ENCODE measurements at places on chromosomes 6 and 20.

GRCh38 chr6:34370361-34370760 is 22.1 kb downstream of the NUDT3 start:
- no peak for DNase-seq

DNA sequence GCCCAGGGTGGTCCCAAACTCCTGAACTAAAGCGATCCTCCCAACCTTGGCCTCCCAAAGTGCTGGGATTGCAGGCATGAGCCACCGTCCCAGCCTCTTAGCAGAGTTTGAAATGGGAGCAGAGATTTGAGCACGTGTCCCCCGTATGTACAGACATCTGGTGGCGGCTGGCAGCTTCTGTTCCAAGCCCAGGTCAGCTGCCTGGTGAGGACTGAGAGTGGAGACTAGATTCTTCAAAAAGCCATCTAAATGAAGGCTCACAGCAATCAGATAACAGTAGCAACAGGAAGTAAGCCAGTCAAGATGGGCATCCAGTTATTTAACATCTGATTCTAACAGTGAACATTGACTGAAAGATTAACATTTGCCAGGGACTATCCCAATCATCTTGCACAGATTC is 128.1 kb upstream of the AKAP12 start:
- no peak for DNase-seq

GRCh38 chr6:118319894-118320649 is 228.0 kb upstream of the PLN start:
- DNase-seq = no peak

DNA sequence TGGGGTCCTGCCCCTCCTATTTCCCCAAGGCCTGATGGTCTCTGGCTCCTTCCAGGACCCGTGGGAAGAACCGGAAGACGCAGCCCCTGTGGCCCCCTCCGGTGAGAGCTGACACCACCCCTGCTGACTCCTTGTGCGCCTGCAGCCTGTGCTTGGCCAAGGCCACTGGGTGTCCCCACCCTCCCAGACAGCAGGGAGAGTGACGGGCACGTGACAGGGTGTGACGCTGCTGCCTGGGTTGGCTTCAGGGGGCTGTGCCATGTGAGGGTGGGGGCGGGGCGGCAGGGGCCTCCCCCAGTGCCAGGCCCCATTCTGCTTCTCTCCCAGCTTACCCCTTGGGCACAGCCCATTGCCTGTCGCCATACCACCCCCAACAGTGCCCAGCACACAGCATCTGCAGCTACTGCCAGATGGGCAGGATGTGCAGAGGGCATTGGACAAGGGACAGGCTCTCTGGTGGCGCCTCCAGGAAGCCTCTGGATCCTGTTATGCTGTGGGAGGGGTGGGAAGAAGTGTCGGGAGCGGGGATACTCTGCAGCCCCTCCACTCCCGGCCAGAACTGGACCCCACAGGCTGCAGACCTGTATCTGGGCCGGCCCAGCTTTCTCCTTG is 2.9 kb downstream of the BIRC7 start:
- no peak for DNase-seq

GRCh38 chr6:154909821-154910220 is 85.3 kb upstream of the TIAM2 start:
- no peak for DNase-seq

DNA sequence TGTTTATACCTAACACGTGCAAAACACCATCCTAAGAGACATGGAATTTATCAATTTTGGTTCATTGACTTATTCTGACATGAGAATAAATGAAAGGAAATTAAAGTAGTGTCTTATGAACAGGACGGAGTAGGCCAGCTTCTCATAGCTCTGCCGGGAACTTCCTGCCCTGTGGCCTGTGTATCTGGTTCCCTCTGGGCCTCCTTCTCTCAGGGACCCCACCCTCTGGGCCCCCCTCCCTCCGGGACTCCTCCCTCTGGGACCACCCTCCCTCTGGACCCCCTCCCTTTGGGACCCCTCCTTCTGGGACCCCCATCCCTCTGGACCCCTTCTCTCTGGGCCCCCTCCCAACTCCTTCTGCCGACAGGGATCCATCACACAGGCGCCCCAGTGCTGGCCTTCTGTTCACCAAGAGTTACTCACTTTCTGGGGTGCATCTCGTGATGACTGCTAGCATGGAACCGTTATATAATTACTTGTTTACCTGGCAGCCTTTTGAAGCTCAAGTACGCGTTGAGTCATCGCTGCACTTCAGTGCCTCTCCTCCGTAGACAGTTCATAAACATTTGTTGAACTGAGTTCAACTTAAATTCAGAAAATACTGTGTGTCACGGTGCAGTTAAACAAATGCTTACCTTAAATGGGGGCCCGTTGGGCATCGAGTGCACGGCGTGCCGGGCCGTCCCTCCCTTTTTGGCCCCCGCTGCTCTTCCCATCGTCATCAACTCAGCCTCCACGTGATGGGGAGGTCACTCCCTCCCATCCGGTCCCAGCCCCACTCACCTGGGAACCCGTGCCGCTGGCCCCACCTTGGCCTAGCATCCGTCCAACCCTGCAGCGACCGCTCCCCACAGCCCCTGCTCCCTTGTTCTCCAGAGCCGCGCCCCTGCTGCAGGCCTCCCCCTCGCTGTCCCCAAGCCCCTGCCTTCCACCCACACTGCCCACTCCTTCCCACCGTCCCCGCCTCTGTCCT is 8.1 kb downstream of the CCR6 start:
- no peak for DNase-seq

GRCh38 chr6:54390362-54390761 is 82.1 kb downstream of the TINAG start:
- no peak for DNase-seq

GRCh38 chr20:51342510-51343236 is 199.8 kb downstream of the NFATC2 start:
- no peak for DNase-seq

- DNase-seq = no peak
Measured at GRCh38 chr6:17780061-17780460, 73.3 kb upstream of the NUP153 start.

DNA sequence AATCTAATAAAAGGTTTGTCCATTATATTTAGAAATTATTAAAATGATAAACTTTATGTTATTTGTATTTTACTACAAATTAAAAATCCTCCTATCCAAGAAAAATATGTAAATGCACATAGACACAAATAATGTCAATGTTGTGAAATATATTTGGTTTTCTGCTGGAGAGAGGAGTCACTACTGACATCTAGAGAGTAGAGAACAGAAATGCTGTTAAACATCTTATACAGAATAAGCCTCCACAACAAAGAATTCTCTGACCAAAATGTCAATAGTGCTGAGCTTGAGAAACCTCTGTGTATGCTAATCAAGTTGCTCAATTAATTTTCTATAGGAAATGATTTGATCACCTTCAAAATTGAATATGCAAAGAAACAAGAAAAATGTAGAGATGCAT is 12.4 kb downstream of the HTR1B start:
- DNase-seq = no peak

DNA sequence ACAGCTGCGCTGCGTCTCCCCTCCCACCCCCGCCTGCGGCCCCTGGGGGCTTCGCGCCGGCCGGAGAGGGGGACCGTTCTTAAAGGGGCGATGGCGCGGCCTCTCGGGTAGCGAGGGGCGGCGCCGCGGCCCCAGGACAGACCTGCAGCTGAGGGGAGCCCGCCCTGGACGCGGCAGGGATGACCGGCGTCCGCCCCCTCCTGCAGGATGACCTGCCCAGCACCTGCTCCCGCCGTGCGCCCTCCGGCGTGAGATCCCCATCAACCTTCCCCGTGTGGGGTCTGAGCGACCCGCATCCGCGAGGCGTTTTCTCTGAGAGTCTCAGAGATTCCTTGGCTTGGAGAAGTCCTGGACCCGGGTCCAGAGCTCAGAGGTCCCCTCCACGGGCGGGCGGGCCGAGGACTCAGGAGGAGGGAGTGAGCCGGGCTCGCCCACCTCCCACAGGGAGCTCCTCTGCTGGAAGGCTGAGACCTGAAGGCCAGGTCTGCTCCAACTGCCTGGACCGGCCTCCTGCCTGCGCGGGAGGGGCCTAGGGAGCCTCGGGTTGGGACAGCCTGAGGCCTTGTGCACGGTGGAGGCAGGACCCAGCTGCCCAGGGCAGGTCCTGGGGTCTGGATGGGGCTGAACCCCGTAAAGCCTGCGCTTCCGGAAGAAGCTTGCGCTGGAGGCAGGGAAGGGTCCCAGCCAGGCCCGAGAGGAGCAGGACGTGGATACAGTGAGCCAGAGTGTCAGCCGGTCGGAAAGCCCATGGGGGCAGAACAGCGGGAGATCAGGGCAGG is 532 bp upstream of the NKAIN4 start:
- DNase-seq = no peak

- no peak for DNase-seq
Measured at GRCh38 chr6:148472171-148473105, 129.8 kb downstream of the SASH1 start.

- no peak for DNase-seq
Measured at GRCh38 chr6:33173535-33174180, 18.6 kb downstream of the COL11A2 start.

GRCh38 chr6:82376636-82377035 is 13.0 kb downstream of the TPBG start:
- no peak for DNase-seq

DNA sequence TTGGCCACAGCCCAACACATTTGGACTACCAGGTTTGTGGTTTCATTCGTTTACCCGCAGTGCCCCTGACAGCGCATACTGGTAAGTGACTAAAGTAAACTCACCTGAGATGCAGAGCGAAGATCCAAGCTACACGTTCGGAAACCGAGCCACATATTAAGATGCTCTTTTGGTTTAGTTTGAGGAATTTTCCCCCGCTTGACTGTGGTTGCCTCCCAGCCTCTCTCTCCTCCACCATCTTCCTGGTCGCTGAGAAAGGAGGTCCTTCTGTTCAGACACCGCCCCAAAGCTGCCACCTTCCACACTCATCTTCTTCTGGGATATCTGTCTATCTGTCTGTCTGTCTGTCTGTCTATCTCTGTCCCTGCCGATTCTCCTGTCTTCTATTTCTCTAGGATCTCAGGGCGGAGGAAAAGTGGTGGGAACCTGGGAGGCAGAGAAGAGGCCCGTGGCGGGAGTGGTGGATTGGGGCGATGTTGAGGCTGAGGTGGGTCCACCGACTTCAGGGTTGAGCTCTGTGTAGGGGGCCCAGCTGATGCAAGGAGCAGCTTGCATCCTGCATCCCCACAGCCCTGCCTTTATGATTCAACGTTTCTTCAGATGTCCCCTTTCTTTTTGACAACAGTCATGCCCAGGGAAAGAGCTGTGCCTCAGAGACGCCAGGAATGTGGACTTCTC is 196.9 kb upstream of the ZNF184 start:
- DNase-seq = no peak
